ENCODE measurements at places on chromosomes 1 and 21.

DNA sequence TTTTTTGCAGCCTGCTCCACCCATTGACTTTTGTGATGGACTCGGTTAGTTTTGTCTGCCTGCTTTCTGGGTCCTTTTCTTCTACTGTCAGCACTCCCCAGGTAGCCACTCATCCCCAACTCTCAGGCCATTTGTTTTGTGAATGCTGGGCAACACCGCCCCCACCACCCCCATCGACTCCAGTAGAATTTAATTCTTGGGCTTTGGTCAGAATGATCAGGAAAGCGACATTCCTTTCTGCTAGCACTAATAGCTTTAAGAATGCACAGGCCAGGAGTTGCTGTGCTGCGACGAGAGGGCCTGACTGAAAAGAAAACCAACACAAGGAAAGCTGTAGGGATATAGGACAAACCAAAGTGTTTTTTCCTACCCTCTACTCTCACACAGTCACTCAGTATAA, 144.4 kb downstream of the CDC7 start:
- DNase-seq, result no peak

GRCh38 chr1:20380175-20380574, 89.5 kb downstream of the VWA5B1 start:
- no peak for DNase-seq

- DNase-seq, result no peak
These were observed 5.5 kb downstream of the GBP6 start for GRCh38 chr1:89369331-89369730.

GRCh38 chr1:47409311-47410067, 6.6 kb upstream of the FOXE3 start:
- peak; percentile 82 for DNase-seq

DNA sequence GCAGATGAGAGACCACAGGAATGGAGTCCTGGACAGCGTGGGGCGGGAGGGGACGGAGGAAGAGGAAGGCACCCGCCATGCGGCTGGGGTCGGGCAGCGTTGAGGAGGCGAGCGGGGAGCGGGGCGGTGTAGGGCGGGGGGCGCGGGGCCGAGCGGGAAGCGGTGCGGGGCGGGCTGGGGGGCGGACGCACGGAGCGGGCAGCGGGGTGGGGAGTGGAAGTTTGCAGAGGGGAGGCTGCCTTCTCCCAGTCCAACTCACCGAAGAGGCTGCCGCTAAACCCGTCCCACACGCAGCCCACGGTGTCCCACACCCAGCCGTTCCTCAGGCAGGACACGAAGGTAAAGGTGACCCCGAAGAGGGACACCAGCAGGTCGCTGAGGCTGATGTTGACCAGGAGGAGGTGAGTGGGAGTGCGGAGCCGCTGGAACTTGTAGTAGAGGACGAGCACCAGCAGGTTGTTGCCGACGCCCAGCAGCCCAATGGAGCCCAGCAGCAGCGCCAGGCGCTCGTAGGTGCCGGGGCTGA, 483 bp downstream of the CHML start:
- peak; percentile 29 for DNase-seq

- no peak for DNase-seq
These were observed 337.0 kb downstream of the BRINP3 start for GRCh38 chr1:190140644-190141043.

- DNase-seq, result no peak
These were observed 146.0 kb upstream of the COL6A1 start for GRCh38 chr21:45835301-45836267.

GRCh38 chr1:171954361-171954760, 113.1 kb downstream of the DNM3 start:
- no peak for DNase-seq

GRCh38 chr1:158793604-158794003, 12.6 kb upstream of the OR6N2 start:
- DNase-seq, result no peak

- DNase-seq, result no peak
These were observed 75.6 kb upstream of the CNTN2 start for GRCh38 chr1:204967451-204967850.

DNA sequence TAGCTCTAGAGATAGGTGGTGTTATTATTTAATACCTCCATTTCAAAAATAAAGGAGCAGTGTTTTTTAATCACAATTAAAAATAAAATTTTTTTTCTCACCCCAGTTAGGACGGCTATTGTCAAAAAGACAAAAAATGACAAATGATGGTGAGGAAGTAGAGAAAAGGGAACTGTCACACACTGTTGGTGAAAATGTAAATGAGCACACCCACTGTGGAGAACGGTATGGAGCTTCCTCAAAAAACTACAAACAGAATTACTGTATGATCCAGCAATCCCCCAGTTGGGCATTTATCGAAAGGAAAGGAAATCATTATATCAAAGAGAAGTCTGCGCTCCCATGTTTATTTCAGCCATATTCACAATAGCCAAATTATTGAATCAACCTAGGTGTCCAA, 148.7 kb upstream of the NR5A2 start:
- DNase-seq, result no peak

GRCh38 chr1:23582820-23583219, 23.5 kb upstream of the ID3 start:
- DNase-seq, result no peak

- DNase-seq, result no peak
These were observed 42.1 kb downstream of the UBE2U start for GRCh38 chr1:64245495-64245894.

DNA sequence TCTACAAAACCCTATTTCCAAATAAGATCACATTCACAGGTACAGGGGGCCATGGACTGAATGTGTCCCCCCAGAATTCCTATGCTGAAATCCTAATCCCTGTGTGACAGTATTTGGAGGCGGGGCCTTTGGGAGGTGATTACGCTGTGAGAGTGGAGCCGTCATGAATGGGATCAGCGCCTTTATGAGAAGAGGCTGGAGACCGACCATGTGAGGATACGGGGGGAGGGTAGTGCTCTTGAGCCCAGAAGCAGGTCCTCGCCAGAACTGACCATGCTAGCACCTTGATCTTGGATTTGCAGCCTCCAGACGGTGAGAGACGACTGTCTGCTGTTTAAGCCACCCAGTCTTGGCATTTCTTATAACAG, 23.8 kb upstream of the KIF26B start:
- DNase-seq, result no peak

DNA sequence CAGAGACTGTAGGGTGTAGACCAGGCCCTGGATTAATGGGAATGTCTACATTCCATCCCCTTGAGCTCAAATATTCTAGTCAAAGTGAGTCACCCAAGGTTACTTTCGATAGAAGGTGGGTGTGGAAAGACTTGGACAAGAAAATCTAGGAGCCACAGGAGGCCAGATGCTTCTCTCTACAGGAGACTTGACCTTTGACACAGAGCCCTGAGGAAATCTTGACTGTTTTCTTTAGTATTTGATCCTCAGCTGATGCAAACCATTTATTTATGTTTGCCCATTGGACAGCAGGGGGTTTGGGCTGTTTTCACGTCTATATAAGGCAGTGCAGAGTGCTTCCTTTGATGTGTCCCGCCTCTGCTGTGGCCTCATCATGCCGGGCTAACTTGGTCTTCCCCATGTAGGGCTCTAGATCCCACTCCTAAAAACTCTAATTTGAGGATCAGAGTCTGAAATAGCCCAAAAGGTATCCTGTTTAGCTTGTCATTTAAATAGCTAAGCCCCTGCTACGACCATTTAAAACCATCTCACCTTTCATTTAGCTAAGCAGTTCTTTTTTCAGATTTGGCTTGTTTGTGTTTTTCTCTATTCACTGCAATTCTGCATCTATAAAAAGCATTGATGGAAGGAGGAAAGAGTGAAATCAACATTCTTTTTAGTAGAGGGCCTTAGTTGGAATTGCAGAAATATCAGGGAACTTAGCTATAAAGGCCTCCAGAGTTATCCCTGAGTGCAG, 15.5 kb upstream of the MAP3K7CL start:
- peak; percentile 65 for DNase-seq

DNA sequence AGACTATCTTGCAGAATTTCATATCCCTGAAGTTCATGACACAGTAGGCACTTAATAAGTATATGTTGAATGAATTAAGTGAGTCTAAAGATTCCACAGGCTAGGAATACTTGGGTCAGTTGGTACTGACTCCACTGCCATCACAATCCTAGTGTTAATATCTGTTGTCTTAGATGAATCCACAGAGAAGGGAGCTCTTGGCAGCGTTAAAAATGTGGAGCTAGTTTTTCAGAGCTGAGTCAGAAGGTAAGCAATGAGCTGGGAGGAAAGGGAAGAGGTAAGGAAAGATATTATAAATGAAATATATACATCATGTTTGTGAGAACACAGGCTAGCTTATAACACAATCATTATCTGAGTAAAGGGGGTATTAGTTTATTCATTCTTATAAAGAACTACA, 21.8 kb upstream of the GORAB start:
- DNase-seq, result no peak

GRCh38 chr1:43329995-43330751, 7.4 kb upstream of the MPL start:
- DNase-seq, result peak; percentile 77

DNA sequence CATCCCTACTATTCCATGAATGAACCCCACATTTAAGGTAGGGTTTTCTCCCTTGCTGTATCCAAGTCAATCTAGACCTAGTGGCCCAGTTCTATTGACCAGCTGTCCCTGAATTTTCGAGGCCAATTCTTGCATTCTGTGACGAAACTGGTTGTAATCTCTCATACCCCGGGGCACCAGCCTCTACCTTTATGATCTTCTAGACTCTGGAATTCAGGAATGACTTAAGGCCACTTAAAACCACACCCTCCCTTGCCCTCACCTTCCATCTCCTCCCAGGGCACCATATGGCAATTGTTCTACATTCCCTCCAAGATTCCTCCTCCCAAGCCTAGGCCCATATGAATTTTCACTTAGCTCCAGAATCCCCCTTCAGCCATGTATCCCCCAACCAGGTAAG, 48.9 kb downstream of the RHOU start:
- no peak for DNase-seq

DNA sequence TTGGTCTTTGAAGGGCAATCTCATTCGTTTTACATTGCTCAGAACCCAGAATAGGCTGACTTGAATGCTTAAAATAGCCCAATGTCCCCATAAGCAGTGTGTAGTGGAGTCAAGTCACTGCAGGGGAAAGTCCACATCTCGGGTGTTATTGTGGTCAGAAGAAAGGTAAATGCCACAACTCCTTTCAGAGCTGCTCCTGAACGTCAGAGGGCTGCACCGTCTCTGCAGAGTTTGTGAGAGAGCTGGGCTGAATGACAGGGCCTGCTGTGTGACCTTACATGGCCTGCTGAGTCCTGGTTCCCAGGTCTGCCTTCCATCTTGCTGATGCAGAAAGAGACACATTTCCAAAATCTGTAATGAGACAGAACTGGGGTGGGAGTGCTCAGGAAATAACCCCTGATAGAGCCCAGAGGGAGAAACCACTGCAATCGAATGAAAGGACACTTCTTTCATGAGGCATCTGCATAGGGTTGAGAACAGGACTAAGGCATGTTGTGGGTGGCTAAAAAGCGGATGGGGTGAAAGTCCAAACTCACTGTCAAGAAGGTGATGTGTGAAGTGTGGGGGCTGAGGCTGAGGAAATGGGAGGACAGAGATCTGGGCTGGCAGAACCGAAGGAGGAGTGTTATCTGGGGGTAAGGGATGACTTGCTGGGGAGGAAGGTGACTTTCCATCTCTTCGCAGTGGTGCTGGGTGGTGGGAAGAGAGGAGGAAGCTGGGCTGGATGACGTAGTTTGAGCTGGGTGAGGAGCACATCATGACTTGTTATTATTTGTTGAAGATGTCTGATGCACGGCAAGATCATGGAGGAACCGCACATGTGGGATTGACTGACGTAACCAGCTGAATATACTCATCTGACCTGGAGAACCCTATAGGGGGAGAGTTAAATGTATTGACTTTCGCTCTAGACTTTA, 33.7 kb downstream of the XCL2 start:
- no peak for DNase-seq

DNA sequence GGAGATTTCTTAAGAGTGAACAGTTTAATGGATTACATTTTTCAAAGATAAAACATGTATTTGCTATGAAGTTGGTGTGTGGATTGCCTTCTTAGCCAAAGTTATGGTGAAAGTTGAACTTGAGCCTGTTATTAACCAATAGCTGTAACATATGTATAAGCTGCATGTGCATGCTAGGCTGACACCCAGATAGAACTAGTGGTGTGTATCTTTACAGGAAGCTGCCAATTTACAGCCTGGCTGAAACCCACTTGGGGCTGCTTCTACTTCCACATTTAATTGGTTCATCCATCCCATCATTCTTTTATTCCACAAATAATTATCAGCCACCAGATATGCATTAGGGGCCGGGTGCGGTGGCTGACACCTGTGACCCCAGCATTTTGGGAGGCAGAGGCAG, 3.3 kb downstream of the PLA2G5 start:
- DNase-seq, result no peak

GRCh38 chr1:9004031-9004699, 22.1 kb downstream of the SLC2A7 start:
- DNase-seq, result no peak

DNA sequence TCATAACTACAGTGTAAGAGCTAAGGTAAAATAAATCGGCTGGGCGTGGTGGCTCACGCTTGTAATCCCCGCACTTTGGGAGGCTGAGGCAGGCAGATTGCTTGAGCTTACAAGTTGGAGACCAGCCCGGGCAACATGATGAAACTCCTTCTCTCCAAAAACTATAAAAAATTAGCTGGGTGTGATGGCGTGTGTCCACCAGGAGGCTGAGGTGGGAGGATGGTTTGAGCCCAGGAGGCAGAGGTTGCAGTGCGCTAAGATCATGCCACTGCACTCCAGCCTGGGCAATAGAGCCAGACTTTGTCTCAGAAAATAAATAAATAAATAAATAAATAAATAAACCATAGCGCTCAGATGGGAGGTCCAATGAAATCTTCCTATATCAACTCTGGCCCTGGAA, 16.7 kb upstream of the FAM110D start:
- DNase-seq, result no peak

- DNase-seq, result no peak
These were observed 1235.0 kb upstream of the ADGRL4 start for GRCh38 chr1:80241566-80241965.

- DNase-seq, result peak; percentile 67
These were observed 35.4 kb downstream of the PTPRU start for GRCh38 chr1:29271724-29272123.

DNA sequence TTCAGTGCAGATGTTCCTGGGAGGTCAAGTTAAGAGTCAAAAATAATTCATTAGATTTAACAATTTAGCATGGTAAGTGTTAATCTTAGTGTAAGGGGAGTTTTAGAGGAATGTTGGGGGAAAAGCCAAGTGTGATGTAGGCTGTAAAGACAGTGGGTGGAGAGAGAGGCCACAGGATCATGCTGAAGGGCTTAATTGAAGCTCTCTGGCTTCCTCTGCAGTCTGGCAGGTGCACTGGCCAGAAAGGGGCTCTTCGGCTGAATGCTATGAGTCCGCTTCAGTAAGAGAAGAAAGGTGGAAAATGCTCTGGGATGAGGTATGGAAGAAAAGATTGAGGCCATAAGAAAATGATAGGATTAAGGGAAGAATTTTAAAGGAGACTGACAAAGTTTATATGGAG, 3.0 kb downstream of the BRDT start:
- no peak for DNase-seq

GRCh38 chr1:62784509-62785365, 805 bp downstream of the ATG4C start:
- DNase-seq, result peak; percentile 15

- DNase-seq, result no peak
These were observed 22.7 kb downstream of the NAV1 start for GRCh38 chr1:201561601-201562000.

Data from HTR-8/SVneo (cell line).